NCI-H1092 (cell line): ENCODE measurements at places on chromosomes 5 and 9.
A peak's percentile ranks its signal among the peaks of the same experiment; 100 is the strongest.

DNA sequence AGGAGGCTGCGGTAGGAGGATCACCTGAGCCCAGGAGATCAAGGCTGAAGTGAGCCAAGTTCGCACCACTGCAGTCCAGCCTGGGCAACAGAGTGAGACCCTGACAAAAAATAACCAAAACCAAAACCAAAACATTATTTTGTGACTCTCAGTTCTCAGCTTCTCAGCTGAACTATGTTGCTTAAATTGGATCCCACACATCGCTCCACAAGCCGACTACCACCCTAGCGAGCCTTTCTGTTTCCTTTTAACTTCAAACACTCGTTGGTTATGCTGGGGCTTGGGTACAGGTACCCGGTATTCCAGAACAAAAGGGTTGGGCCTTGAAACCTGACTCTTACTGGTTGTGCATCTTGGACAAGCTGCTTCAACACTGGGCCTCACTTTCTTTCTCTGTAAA is 3.8 kb upstream of the PTGS1 start:
- DNase-seq, result no peak

- DNase-seq, result no peak
Measured at GRCh38 chr5:1497795-1498622, 25.8 kb downstream of the LPCAT1 start.

DNA sequence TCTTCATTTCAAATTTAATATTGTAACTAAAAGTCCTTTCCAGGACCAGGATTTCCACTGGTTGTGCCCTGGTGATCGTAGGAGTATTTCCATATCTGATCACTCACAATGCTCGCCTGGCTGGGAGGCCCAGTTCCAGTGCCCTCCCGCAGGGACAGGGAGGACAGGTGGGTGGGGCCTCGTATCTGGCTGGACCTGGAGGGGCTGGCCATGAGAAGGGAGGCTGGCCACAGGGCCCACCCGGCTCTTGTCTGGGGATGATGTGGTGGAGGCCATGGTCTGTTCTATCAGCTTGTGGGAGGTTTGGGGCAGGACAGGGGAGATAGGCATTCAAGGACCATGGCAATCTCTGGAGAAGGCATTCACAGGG is 286.4 kb downstream of the GADD45G start:
- no peak for DNase-seq

DNA sequence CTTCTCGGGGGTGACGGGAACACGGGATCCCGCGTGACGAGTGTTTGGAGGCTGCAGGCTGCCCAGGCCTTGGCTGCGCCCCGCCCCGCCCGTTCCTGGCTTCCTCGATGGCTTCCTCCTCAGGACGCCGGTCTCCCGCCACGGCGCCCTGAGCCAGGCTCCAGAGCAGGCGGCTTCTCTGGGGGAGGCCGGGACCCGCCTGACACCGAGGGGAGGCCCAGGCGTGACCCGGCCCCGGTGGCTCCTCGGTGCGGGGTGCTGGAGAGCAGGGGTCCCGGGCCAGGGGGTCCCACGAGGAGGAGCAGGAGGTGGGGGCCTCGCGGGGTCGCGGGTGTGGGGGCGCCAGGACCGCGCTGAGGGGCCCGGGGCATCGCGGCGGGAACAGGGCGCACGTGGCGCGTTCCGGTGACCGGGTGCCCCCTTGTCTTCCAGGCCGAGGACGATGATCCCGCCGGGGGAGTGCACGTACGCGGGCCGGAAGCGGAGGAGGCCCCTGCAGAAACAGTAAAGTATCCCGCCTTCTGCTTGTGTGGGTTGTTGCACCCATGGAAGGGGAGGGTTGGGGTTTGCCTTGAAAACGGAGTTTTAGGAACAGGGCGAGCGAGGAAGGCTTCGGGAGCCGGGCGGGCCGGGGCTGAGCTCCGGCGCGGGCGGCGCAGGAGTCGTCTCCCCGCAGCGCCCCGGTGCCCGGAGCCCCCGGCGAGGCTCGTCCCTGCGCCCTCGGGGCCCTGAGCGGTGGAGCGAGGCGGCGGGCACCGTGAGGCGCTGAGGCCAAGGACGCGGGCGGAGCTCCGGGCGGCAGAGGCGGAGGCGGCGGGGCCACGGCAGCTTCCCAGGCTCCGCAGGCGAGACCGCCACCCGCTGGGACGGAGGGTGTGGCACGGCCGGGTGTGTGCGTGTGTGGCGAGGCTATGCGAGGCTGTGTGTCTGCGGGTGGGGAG is 22.2 kb downstream of the AHRR start:
- peak; percentile 23 for DNase-seq

GRCh38 chr5:163757344-163757743 is 251.9 kb downstream of the MAT2B start:
- DNase-seq, result no peak

- no peak for DNase-seq
Measured at GRCh38 chr9:128006332-128006996, 25.7 kb upstream of the EEIG1 start.

DNA sequence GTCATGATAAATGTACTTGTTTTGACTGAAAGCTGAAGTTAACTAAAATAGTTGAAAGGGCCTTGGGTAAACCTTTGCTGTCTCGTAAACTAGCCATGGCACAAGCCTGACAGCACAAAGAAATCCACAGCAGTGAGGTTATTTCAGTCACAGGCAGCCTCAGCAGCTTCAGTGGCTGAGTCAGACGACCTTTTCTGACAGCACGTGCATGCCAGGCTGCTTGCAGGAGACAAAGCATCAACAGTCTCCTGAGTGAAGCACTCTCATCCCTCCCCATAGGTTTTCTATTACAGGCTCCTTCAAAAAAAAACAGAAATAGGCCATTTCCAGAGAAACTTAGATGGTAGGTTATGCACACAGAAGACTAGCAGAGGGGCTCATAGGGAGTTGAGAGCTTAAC is 34.6 kb downstream of the OXCT1 start:
- DNase-seq, result no peak
